ENCODE measurements at places on chromosomes 2 and 18.
A peak's percentile ranks its signal among the peaks of the same experiment; 100 is the strongest.

- DNase-seq: no peak
Observed at GRCh38 chr18:63187791-63188460, 131.6 kb downstream of the BCL2 start.

GRCh38 chr2:181430406-181431118 is 26.6 kb upstream of the ITGA4 start:
- no peak for DNase-seq

DNA sequence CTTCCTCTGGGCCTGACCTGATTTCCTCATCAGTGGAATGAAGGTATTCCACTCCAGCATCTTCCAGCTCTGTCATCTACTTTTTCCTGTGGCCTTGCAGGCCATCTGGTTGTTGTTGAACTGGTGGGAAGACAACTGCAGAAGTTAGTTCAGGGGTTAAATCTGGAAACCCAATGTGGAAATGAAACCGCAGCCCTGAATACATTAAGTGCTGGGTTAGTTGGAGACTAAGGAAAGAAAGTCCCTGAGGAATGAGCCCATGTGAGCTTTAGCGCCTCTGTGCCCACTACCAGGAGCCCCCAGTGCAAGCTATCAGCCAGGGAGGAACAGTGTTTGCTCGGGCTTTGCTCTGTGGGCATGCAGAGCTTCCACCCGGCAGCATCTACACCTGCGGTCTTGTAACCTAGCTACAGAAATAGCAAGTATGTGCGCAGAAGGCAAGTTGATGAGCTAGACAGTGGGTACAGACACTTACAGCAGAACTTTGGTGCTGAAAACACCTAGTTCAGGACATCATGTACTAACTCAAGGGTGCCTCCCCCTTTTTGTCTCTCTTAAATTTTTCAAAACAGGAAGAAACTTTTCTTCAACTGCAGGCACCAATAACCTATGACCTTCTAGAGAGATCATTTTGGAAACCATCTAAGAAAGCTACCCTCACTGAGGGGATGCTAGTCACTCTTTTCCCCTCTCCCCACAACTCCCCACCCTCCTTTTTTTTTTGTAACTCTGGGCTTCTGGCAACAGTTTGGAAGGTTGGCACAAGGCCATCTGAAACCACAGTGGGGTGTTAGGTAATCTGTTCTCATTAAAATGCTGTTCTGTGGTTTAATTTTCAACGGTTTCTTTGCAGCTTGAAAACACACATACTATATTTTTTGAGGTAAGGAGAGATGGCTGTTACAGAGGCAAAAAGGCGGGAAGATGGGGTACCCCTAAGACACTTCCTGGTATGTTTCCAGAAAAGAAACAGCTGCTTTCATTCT is 18.3 kb upstream of the CXCR4 start:
- DNase-seq: no peak

- no peak for DNase-seq
Observed at GRCh38 chr18:41395695-41396094, 559.3 kb upstream of the PIK3C3 start.

DNA sequence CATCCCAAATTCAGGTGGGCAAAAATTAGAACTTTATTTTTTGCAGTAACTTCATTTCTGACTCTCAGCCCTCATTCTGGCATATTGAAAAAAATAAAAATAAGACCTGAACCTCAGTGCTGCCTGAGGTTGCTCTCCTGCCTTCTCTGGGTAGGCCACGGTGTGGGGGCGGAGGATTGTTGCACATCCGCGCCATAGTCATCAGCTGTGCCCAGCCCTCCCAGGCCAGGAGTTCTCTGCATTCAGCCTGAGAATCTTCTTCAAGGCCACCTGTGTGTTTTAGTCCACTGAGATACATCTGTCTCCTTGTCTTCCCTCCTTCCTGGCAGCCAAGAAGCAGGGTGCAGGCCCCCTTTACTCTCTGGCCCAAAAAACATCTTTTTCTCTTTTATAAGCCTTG is 94.7 kb downstream of the ARMC9 start:
- no peak for DNase-seq

DNA sequence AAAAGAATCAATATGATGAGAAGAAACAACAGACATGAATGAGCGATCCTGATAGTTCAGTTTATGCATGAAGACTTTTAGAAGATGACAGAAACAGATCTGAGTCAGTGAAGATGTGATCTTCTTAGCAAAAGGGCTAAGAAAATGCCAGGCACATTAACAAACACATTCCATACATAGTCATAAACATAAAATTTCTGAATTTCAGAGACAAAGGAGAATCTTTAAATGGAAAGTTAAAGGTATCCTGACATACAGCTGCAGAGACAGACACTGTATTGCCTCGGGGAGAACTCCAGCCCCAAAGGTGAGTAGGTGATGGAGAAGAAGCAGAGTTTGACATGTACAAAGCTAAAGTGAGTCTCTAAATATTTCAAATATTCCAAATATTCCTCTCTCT is 40.6 kb upstream of the FN1 start:
- DNase-seq: no peak

DNA sequence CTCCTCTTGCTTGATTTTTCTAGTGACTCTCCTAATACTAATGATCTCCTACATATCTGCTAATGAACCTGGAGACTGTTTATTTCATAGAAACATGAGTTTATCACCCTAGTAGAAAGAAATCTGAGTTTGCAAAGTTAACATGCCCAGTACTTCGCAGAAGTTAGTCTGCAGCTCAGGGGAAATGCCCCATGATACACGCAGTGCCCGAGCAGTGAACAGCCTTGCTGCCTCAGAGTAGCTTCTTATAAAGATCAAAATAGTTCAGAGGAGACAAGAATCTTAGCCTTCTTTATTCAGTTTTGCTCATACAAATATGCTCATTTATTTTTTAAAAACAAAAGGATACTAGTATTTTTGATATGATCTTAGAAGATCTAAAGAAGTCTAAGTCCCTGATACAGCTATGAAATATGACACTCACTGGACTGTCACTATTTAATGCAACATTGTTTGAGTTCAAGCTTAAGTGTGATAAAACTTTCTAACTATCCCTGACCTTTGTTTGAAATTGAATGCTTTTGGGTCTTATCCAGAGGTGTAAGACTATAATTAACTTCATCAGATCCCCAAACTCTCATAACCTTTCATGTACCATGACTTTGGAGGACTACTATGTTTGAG is 20.5 kb downstream of the FRZB start:
- DNase-seq: no peak

GRCh38 chr2:30780776-30781330 is 26.4 kb downstream of the CAPN13 start:
- no peak for DNase-seq

GRCh38 chr18:67023059-67023458 is 419.2 kb upstream of the CDH19 start:
- no peak for DNase-seq

DNA sequence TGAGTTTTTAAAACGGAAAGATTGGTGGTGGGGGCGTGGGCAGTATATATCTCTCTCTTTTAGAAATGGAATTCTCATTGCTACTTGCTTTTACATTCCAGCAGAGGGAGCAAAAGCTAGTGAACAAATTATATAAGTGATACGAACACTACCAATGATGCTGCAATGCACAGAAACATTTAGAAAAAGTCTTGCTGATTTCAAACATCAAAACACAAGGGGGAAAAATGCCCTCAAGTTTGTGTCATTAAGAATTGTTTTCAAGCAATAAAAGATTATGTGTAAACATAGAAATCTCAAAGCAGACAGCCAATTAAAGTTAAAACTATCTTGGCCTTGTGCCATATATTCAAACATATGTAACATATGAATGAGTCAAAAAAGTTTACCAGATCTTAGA is 296.3 kb upstream of the KCNJ3 start:
- DNase-seq: no peak

DNA sequence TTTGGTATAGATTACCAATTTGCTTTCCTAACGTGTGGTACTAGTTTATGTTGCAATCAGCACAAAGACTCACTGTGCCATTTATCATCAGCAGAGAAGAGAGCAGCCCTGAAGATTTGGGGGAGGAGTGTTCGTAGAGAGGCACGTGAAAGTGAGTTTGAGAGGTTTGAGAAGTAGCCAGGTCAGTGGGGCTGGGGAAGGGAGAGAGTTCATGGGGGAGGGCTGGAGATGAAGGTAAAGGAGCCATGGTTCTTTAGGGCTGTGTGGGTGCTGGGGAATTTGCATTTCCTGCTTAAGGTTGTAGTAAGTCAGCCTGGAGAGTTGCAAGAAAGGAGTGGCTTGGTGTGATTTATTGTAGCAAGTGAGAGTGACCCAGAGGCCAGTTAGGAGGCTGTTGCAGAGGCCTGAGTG is 172.1 kb downstream of the NEDD4L start:
- DNase-seq: peak; percentile 34

Measured in SW 1271 (cell line).